AG09319 (cell line): ENCODE measurements at places on chromosomes 5 and 9.

DNA sequence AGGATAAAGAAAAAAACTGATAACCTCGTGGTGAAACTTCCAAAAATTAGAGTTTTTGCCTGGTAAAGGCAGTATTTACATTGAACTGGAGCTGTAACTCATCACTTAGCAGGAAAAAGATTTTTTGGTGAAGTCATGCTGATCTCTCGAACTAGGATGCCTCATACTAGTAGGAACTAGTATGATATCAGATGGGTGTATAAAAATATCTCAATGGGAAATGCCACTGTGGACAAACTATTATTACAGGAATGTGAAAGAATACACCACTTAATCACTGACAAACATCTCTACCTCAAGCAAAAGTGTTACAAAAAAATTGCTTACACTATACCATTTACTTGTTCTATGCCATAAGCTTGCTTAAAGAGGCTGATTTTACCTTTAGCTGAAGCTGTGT, 28.4 kb downstream of the RFX3 start:
- DNase-seq, result no peak

GRCh38 chr9:27310582-27310981, 13.6 kb upstream of the EQTN start:
- DNase-seq, result no peak

GRCh38 chr9:8895861-8896224, 1096.3 kb upstream of the DMAC1 start:
- no peak for DNase-seq

DNA sequence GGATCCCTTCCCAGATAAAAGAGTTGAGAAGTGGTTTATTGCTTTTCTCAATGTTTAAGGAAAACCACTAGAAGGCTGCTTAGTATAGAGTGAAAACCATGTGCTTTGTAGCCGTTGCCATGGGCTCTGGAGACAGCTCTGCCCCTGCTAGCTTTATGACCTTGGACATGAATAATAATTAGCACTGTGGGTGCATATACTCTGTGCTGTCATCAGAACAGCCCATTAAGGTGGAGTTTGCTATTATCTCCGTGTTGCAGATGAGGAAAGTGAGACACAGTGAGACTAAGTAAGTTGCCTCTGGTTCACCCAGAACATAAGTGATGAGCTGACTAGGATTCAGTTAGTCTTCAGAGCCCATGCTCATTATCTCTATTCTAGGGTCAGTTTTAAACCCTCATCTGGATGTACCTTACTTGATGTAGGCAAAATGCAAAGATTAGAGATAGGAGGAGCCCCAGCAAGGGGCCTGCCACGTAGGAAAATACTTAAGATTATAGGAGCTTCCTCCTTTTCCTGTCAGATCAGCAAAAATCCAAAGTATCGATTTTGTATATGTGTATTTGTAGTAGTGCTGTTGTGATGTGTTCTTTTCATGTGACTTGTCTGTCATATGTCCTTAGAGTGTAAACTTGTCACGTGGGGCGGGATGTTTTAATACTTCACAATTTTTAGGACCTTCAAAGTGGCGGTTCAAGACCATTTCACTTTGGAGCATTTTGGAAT, 102.5 kb downstream of the TLE4 start:
- no peak for DNase-seq

DNA sequence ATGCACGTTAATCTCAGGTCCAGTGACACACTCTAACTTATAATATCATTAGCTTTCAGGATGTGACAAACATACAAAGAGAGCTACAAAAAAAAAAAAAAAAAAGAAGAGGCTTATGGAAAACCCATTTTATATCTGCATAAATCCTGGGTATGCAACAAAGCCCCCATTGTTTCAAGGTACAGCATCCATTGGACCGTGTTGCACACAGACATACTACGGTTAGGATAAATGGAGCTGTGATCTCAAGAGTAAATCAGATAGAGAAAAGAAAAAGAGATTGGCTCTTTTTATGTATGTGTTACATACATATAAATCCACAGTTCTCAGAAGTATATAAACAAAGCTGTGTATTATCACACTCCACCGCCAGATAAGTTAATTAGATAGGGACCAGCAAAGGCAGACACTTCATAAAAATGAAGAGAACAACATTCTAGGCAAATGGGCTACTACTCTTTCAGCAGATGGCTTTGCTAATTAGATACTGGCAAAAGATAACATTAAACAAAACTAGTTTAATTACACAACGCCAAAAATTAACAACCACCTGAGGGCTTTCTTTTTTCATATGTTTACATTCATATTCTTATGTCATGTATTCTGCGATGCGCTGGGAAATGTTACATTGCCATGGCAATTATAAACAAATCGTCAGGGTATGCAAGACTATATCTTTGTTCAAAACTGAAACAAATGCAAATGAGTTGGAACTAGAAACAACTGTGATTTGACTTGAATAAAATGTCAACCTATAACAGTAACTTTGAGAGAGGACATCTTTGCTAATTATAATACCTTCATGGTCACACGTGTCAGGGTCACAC, 304.2 kb downstream of the SEMA5A start:
- no peak for DNase-seq

DNA sequence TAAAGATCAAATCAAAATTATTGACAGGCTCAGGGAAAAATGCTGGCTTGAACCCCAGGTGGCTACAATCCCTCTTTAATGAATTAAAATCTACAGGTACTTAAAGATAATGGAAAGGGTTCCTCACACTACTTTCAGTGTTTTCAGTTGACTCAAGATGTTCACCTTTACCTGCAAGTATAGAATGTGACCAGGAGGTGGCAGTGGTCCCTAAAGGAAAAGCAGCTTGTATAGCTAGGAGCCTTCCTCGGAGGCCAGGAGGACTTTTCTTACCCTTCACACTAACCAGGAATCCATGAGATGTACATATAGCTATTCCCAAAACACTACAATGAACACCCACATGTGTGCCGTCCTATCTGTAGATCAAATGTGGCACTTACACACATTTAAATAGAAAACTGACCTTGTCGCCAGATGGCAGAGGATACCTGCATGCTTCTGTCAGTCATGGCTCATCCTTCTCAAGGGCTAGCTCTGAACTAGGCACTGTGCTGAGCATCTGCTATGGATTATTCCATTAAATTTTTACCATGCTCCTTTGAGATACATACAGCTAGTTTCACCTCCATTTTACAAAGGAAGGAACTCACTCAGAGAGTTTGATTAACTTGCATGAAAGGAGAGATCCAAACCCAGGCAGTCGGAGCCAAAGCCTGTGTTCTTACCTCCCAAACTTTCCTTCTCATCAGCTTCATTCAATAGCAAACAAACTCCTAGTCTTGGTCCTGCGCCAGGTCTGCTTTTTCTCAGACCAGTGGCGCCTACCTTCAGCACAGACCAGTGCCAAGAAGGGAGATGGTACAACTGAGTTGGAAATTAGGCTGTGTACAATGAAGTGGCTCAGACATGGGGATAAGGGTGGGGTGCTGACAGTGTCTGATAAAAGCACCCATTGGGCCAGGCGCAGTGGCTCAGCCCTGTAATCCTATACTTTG, 24.5 kb downstream of the C9orf152 start:
- no peak for DNase-seq

- DNase-seq, result no peak
Observed at GRCh38 chr9:78046112-78046511, 14.5 kb upstream of the GNAQ start.

DNA sequence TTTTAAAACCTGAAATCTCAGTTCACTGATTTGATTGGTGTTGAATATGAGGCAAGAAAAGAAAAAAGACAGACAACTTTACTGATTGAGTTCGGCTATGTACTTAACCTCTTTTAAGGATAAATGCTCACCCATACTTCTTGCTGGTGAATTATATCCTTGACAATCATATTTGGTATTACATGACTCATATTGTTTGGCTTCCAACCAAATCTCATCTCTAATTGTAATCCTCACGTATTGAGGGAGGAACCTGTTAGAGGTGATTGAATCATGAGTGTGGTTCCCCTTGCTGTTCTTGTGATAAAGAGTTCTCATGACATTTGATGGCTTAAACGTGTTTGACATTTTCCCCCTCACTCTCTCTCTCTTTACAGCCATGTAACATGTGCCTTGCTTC, 255.6 kb upstream of the IZUMO3 start:
- no peak for DNase-seq

DNA sequence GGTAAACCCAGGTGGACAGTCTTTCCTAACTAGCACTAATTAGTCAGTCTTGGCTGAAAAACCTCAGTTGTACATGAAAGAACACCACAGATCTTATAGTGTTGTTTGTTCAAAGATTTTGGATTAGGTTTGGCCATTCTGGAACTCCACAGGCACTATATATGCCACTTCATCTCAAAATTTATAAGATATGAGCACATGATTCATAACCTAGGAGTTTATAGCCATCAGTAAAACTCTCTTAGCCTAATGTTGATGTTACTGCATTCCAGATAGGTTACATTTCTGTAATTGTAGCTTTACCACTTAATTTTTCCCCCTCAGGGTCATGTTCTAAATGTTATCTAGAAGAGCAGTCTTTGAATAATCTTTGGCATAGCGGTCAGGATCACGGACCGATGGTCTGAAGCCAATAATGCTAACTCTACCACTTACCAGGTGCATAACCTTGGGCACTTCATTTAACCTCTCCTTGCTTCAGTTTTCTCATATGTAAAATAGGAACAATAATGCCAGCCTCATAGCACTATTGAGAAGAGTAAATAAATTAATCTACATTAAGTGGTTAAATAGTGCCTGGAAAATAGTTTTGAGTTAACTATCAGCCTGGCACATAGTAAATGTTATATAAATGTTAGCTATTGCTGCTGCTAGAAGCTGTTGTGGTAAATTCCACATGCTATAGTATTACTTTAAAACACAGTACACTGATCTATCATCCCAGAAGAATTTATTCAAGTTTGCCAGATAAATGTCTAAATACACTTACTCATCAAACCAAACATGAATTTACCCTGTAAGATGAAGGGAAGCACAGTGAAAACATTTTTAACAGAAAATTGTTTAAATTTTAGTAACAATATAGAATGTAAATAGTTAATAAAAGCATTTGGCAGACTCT, 743.9 kb downstream of the NR2F1-AS1 start:
- no peak for DNase-seq

DNA sequence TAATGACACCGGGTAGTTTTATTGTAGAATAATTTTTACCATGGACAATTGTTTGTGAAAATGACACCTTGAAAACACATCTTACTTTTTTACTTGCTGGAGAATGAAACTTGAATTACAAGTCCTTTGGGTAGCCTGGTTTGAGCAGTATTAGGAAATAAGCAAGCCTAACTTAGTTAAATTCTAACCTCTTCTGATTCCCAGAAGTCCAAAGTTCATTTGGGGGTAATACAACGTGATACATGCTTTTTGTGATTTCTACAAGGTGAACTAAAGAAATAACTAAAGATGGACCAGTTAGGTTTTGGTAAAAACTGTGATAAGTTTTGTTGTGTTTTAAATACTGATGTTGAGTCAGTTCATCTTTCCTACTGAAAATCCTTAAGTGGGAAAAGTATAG, 135.4 kb upstream of the DMRT1 start:
- no peak for DNase-seq

DNA sequence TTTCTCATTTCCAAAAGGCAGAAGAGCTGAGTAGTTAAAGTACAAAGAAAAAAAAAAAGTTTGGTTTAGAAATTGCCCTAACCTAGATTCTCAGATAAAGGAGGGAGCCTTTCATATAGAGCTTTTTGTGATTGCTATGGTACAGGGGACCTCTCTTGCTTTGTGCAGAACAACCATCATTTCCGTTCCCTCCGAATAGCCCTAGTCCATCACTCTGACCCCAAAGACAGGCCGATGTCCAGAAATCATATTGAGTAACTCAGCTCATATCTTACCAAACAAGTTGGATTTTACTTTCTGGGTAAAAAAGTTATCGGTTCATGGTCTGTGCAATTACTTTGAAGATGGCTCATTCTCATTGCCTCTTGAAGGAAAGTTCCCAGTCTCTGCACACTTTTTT, 36.7 kb upstream of the COL15A1 start:
- no peak for DNase-seq

DNA sequence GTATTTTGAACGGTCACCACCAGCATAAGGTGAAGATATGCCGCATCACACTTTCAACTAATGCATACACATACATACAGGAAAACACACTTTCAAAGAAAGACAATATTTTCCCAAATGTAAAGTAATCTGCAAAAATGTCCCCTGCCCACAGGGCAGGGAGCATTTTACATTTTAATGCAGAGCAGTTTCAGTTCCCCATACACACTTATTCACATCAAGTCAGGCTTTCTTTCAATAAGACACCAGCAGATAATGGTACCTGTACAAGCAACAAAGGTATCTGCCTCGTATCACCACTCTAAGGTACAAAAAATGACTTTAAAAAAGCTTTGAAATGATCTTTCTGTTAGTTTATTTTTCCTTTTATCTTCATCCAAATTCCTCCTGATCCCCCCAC, 247.1 kb upstream of the CCNG1 start:
- no peak for DNase-seq

- no peak for DNase-seq
Observed at GRCh38 chr9:137836831-137837241, 40.7 kb upstream of the CACNA1B start.

DNA sequence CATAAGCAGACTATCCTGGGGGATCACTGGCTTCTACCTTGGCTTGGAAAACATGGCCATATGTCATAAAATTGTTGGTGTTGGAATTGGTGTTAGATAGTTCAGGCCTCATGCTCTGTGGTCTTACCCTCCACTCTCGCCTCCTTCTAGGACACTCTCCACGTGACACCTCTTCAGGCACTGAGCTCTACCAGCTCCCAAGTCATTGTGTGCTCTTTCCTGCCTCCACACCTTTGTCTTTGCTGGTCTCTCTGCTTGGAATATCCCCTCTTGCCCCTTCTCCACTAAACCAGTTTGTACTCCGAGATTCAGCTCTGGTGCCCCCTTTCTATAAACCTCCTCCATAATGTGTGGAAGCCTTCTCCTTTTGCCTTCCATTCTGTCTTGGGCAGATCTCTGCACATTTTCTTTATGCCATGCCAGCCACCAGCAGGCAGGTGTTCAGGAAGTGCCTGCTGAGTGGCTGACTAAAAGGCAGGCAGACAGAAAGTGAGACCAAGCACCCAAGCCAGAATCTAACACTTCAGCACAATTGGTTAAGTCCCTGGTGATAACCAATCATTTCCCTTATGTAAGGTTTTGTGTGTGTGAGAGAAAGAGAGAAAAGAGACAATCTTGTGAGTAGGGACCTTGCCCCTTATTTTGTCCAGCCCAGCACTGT, 37.7 kb downstream of the SAR1B start:
- DNase-seq, result no peak

DNA sequence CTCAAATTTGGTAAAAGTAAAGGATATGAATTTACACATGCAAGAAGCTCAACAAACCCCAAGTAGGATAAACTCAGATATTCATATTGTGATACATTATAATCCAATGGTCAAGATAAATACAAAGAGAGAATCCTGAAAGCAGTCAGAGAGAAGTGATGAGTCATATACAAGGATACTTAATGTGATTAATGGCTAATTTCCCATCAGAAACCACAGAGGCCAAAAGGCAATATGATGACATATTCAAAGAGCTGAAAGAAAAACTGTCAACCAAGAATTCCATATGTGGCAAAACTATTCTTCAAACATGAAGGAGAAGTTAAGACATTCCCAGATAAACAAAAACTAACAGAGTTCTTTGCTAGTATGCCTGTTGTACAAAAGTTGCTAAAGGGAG, 19.5 kb upstream of the IRF1 start:
- no peak for DNase-seq
